ENCODE measurements at places on chromosomes 16 and 17.
A peak's percentile ranks its signal among the peaks of the same experiment; 100 is the strongest.

DNA sequence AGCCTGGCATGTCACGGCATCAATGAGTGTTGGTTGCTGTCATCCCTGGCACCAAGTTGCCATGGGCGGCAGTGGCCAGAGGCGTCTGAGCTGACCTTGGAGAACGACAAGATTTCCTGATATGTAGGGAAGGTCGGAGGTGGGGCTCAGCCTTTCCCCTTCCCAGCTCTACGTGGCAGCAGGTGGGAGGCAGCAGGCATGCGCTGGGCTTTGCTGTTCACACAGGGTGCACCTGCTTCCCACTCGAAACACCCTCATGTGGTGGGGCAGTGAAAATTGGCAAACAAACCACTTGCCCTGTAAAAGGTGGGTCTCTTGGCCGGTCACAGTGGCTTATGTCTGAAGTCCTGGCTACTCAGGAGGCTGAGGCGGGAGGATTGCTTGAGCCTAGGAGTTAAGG, 12.3 kb upstream of the TFAP4 start:
- no peak for DNase-seq

DNA sequence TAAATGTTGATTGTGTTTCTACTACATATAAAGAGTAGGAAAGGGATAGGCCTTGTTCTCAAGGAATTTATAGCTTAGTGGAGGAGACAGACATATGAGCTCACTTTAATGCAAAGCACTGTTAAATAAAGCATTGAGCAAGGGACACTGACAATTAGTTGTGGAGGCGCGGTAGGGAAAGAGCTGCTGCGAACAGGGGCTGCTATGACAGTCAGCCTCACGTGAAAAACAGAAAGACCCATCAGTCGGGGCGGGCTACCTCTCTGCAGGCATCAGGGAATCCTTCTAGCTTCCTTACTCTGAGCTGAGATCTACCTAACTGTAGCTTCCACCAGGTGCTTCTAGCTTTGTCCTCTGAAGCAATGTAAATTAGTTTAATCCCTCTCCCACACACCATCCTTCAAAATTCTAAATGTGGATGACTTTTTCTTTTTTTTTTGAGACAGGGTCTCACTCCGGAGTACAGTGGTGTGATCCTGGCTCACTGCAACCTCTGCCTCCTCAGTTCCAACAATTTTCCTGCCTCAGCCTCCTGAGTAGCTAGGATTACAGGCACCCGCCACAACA, 129.9 kb upstream of the ZFHX3 start:
- DNase-seq, result no peak

DNA sequence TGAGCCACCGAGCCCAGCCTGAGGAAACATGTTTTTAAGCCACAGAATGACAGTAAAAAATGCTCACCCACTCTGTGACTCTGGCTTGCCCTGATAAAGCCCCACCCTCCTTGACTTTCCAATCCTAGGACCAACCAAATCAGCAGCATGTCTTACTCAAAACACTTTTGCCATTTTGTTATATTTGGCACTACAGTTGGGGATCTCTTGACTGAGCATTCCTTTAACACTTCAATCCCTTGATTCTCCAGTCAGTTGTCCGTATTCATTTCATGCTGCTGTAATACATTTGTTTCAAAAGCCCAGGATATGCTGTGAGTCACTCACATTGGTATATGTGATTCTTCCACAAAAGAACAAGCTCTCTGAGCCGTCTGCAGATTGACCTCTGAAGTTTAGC, 8.2 kb downstream of the MYH3 start:
- no peak for DNase-seq

DNA sequence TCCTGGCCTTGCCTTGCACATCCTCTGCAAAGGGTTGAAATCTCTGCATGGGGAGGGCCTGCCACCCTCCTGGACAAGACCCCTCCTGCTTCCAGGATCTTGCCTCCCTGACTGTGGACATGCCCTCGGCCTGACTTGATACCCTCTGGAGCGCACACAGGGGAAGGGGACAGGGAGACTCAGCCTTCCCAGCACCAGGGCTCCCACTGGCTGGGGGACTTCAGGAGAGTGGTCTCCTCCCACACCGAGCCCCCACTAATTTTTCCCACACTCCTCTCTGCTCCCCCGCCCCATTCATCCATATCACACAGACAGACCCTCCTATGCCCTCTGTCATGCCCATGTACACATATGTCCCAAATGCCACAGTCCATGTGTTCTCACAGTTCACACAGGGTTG, 14.3 kb downstream of the SGCA start:
- DNase-seq, result no peak

DNA sequence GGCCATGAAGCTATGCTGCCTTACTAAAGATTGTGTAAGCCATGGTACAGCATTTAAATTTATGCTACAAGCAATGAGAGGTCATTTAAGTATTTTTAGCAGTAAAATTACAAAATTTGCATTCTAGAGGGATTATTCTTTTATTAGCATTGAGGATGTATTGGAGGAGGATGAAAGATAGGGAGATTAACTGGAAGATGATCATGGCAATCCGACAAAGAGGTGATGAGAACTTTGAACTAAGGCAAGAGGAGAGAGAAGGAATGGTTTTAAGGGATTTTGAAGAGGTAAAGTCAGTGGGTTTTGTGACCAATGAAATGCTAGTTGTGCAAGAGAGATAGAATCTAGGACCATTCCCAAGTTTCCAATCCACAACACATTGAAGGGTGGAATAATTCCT, 129.9 kb downstream of the SNX11 start:
- no peak for DNase-seq

- no peak for DNase-seq
These were observed 21.4 kb upstream of the PITPNM3 start for GRCh38 chr17:6577686-6578263.

DNA sequence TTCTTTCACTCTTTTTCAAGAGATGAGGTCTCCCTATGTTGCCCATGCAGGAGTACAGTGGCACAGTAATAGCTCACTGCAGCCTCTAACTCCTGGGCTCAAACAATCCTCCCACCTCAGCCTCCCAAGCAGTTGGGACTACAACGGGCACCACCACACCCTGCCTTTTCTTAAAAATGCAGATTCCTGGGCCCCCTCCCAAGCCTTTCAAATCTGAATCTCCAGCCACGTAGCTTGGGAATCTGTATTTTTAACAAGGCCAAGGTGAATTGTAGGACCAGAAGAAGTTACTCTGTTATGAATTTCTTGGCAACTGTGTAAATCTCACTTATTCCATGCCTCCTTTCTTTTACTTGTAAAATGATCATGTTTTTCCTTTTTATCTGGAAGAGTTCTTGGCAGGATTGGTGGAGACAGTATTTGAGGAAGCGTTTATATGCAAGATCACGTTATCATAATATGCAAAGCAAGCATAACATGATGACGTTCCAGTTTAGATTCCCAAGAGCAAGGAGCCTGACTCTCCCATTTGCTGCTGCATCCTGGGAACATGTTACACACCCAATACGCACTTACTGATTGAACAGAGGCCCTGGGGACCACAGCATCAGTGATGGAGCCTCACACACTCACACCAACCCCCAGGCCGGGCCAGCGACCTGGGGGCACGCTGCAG, 44.5 kb downstream of the LITAF start:
- no peak for DNase-seq

DNA sequence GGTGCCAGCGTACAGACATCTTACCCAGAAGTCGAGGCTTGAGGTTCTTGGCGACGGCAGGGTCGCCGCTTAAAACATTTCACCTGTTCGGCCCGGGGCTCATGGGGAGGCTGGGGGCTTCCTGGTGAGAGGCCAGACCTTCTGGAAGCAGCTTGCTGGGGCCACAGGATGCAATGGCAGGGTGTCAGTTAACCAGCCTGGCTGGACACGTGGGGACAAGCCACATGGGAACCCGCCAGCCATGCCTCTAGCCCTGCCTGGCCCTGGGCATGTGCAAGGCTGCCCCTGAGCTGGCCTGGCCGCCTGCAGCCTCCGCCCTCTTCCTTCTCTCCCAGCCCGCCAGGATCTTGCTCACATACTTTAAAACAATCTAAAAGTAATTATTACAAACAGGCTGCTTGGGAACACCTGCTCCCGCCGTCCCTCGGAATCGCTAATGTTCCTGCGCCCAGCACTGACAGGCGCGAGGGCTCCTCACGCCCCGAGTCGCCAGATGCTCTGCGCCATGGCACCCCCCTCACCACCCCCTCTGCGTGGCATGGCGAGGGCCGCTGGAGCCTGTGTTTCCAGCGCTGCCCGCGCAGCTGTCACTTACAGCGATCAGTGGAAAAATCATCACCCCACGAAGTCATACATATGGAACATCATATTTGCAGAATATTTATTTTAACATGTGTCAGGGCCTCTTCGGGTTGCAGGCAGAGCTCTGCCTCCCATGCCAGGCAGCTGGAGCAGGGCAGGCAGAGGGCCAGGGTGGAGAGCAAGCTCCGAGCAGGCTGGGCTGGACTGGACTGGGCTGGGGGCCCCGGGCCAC, 188.7 kb upstream of the GSE1 start:
- no peak for DNase-seq

- no peak for DNase-seq
These were observed 16.2 kb upstream of the PVALEF start for GRCh38 chr17:81148986-81149533.

GRCh38 chr17:64117981-64118979, 11.7 kb downstream of the ERN1 start:
- no peak for DNase-seq

GRCh38 chr17:651596-651995, 63.0 kb downstream of the VPS53 start:
- DNase-seq, result no peak

GRCh38 chr16:80744856-80745255, 59.5 kb downstream of the CDYL2 start:
- no peak for DNase-seq

DNA sequence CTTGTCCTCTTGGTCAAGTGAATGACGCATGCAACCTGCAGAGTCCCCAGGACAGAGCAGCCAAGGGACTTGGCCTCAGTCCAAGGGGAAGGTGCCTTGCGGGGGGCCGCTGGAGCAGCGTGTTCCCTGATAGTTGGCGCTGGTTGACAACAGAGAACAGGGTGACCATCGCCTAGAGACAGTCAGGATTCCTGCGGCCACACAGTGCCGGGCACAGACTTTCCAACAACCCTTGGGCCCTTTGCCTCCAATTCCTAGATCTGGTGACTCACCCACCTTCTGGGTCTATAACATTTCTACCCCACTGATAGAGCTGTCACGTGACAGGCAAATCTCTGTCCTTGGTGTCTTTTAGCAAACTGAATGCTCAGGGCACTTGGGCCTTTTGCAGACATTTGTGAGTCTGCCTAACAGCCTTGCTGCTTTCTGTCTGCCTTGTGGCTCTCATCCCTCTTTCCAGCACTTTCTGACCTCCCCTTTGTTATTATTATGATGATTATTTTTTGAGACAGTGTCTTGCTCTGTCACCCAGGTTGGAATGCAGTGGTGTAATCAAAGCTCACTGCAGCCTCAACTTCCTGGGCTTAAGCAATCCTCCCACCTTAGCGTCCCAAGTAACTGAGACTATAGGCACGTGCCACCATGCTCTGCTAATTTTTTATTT, 11.9 kb upstream of the TEDC2 start:
- DNase-seq, result no peak

GRCh38 chr17:73757420-73757819, 113.2 kb upstream of the SDK2 start:
- no peak for DNase-seq

- DNase-seq, result no peak
These were observed 8.8 kb upstream of the ROGDI start for GRCh38 chr16:4811242-4811641.

GRCh38 chr16:74586948-74587347, 20.0 kb downstream of the GLG1 start:
- no peak for DNase-seq

DNA sequence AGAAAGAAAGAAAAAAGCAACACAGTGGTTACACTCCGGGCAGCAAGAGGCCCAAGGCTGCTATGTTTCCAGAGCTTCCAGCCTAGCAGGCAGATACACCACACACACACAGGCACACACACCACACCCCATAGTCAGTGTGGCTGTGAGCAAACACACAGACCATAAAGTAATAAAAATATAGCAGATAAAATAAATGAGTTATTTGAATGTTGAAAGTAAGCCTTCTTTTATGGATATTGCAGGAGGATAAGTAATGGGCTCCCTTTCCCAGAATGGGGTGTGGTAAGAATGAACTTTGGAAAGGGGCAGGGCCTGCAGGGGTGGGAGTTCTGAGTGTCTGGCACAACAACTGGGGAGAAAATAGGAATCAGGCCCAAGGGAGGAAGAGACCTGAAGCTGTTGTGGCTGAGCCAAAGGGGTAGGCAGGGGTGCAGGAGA, 4.8 kb upstream of the CDK5RAP3 start:
- DNase-seq, result no peak

DNA sequence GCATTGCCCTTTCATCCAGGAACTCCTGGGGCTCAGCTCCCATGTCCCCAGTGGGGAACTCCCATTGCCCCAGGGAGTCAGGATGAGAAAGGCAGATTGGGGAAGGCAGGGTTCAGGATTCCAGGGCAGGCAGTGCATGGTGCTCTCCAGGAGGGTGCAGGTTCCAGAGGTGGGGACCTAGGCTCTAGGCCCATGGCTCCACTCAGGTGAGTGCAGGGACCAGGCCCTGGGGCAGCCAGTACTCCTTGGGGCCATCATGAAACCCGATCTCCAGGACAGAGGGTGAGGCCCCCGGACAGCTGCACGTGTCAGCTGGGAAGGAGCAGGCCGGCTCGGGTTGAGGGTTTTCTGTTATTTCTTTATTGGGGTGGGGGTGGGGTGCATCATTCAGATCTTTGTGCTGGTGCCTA, 1.3 kb upstream of the MTSS2 start:
- DNase-seq, result no peak

GRCh38 chr16:29809850-29810698, 1.9 kb upstream of the PRRT2 start:
- peak; percentile 47 for DNase-seq

DNA sequence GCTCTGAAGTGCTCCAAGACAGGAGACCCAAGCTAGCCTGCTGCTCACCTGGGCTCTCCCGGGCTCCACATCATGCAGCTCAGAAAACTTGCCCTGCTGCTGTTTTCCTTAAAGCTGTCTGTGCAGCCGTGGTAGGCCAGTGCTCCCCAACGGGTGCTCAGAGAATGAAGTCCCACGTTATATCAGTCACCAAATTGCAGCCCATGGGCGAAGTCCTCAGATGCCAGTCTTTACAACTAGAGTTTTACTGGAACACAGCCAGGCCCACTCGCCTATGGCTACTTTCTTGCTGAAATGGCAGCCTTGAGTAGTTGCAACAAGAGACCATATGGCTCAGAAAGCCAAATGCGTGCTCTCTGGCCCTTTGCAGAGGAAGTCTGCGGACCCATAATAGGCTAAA, 6.3 kb downstream of the CREBBP start:
- DNase-seq, result no peak

All from activated gamma-delta T cell treated with Interleukin-2 at 50 U/mL for 16 hours (primary cell).